NCI-H345 (cell line): ENCODE measurements at places on chromosomes 5 and 9.

GRCh38 chr5:144304688-144305087 is 134.0 kb downstream of the KCTD16 start:
- no peak for DNase-seq

DNA sequence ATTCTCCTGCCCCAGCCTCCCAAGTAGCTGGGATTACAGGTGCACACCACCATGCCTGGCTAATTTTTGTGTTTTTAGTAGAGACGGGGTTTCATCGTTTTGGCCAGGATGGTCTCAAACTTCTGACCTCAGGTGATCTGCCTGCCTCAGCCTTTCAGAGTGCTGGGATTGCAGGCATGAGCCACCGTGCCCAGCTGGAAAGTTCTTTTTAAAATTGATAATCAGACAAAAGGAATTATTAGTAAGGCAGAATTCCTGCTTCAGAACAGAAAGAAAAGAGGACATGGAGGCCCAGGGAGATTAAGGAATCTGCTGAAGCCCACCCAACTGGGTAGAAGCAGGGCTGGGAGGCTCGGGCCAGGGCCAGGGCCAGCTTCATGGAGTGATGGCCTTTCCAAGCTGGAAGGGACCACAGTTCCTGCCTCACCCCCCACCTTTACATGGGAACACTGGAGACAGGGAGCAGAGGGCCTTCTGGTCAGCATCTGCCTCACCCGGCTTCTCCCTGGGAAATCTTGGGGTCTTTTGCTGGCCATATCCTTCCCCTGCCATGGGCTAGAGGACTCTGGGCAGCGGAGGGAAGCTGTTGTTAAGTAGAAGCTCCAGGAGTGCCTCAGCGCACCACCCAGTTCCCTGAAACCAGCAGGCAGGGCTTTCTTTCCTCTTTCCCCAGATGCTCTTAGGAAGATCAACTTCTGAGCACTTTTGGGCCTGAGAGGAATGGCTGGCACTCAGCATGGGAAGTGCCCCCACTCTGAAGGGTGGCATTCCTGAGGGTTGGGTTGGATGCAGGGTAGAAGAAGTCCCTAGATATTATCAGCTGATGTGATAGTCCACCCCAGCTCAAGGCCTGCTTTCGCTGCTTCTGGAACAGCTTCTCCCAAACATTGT is 70.1 kb downstream of the RGS3 start:
- no peak for DNase-seq

DNA sequence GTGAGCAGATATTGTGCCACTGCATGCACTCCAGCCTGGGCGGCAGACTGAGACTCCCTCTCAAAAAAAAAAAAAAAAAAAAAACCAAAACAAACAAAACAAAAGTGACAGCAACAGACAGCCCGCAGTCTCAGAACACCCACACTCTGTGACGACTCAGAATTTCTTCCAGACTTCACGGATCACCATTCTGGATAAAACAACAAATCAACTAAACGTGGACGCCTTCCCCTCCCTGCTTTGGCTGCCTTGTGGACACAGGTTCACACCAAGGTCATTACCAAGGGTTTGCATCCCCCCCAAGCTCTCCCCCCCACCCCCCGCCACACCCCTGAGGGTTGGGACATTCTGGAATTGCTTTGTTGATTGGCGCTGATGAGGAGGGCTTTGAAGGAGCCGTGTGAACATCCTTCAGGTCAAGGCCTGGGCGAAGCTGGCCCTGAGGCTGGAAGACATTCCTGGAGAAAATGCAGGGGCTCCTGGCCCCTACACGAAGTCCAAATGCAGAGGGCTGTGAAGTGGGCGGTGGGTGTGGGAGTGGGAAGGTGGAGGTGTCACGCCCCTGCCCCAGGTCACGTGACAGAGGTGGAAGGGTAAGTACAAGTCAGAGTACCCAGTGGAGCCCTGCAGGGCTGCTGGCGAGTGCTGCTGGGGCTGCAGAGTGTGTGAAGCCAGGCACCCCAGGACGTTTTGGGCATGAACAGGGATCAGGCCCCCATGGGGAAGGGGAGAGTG is 10.1 kb downstream of the LCN10 start:
- DNase-seq = no peak

- DNase-seq = no peak
Observed at GRCh38 chr5:160555581-160555970, 133.9 kb downstream of the PTTG1 start.

- DNase-seq = no peak
Observed at GRCh38 chr5:89435347-89435746, 552.4 kb upstream of the MEF2C start.

DNA sequence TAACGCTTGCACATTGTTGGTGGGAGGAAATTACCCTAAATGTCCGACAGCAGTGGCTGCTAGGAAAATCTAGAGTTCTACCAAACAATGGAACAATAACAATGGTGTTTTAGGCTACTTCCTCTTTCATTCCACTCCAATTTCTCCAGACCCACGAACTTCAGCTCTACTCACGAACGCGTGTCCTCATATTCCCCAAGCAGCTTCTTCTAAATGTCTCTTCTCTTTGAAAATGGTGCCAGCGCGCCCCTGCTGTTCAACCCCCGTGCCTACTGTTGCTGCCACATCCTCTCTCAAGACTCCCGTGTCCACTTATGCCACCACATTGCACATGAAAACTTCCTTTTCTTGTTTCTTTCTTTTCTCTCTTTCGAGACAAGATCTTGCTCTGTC is 25.6 kb downstream of the OR2V2 start:
- DNase-seq = no peak

GRCh38 chr9:132969783-132970182 is 8.7 kb upstream of the GFI1B start:
- DNase-seq = no peak
